ENCODE measurements at places on chromosomes 7 and 10.

DNA sequence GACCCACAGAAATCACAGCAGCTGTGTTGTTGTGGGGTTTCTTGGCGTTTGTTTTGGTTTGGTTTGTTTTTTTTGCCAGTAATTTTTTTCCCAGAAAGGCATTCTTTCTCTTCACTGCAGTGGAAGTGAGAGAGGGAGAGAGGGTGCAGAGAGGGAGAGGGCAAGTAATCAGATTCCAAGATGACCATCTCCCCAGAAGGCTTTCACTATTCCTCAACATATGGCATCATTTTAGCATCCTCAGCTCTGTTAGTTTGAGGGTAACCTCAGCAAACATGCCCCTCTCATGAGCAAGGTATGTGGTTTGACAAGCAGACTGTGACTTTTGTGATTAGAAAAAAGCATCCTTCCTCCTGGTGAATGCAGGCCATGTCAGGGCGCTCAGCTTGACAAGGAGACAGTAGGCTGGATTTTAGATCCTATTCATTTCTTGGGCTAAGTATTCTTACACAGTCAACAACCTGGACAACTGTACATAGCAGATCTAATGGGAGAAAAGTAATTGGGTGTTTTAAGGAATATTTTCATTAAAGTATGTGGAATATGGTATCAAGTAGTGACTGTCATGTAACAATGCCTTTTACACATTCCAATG is 86.3 kb upstream of the PIK3CG start:
- DNase-seq, result peak; percentile 21

- DNase-seq, result no peak
Measured at GRCh38 chr7:1818575-1819258, 148.6 kb downstream of the ELFN1 start.

DNA sequence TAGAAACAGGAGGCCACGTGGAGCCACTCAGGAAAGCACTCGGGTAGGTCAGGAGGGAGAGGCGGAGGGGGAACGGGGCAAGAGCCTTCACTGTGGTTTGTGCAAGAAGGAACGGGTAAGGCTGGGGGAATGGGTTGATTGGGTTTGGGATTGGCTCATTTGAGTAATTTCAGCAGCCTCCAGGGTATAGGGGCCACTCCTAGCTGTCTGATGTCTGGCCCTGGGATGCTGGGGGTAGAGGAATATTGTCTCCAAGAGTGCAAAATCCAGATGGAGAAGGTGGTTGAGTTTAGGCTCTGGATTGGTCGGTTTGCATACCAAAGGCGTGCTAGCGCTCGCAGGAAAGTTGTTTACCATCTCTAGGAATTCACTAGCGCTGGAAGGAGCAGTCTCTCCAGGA is 47.2 kb downstream of the MYL10 start:
- no peak for DNase-seq

GRCh38 chr7:46603296-46603752 is 682.3 kb upstream of the IGFBP3 start:
- DNase-seq, result no peak

GRCh38 chr7:43758822-43759683 is 573 bp downstream of the BLVRA start:
- DNase-seq, result no peak

GRCh38 chr10:104099269-104099668 is 13.6 kb upstream of the COL17A1 start:
- no peak for DNase-seq

DNA sequence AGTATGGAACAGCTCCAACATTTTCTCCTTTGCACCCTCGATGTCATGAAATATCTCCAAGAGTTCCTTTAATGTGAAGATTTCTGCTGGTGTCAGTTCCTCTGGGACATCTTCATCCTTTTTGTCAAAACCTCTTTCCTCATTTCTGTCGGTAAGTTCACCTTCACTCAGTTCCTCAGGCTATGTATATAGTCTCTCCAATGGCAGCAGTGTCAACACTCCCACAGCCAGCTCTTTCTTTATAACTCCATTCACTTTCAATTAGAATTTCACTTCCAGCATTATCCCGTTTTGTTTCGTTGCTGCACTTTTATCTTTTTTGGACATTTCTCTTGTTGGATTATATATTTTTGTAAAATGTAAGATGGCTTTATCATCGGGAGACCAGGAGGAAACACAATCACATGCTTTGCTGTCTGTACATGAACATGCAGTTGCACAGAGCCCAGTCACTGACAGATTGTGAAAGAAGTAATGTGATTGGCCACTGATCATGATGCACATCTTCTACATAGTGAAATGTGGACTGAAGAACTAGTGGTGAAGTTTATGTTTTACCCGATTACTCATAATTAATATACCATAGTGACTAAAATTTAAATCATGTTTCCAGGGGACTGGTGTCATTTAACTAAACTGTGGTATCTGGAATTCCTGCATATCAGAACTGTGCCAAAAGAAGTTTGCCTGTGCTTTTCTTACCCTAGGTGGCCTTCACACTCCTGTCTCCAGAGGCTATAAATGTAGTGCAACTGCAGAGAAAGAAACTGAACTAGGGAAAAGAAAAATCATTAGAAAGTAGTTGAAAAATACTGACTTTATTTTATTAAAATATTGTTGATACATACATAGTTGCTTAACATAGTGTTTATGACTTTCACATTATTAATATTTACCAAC is 289.6 kb downstream of the PPP1R3A start:
- no peak for DNase-seq

DNA sequence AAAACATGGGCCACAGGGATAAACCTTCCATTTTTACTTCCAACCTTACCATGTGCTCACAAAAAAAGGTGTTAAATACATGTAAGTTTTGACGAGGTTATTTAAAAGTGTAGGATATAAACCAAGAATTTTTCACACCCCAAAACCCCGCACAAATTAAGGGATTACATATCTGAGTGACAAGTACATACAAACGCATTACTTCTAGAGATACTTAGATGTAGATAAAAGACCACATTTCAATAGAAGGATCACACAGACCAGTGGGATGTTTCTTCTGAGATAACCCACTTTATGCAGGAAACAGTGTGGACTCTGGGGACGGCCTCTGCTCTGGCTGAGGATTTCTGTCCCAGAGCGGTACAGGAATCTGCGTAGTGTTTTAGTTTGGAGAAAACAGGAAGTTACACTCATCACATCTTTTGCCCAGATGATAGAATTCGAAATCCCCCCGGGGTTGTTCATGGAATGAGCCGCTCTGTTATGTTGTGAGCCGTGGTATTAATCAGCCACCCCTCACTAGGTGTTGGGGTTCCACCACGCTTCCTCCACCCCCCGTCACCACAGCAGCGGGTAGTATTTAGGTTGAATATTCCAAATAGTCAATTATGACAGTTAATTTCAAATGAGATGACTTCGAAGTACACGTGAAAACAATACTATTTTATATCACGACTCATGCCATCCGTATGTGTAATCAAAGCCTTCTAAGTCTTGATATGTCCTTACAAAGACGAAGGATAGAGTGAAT is 1.3 kb upstream of the CUL1 start:
- DNase-seq, result no peak

GRCh38 chr10:17236468-17237148 is 8.6 kb downstream of the VIM start:
- no peak for DNase-seq

DNA sequence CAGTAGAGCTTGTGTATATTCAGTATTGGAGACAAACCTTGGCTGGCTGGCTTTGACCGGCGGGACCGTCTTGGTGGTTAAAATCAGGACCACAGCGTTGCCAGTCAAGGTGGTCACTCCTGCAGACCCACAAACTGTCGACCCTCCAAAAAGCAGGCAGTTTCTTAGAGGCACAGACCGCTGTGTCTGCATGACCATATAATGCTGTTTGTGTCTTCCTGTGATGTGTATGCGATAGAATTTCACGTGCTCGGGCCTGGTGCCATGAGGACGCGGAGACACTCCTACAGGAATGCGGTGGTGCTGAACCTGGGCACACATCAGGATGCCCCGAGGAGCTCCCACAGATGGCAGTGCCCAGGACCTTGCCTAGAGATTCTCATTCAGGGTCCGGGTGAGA is 34.8 kb downstream of the BNIP3 start:
- DNase-seq, result no peak

DNA sequence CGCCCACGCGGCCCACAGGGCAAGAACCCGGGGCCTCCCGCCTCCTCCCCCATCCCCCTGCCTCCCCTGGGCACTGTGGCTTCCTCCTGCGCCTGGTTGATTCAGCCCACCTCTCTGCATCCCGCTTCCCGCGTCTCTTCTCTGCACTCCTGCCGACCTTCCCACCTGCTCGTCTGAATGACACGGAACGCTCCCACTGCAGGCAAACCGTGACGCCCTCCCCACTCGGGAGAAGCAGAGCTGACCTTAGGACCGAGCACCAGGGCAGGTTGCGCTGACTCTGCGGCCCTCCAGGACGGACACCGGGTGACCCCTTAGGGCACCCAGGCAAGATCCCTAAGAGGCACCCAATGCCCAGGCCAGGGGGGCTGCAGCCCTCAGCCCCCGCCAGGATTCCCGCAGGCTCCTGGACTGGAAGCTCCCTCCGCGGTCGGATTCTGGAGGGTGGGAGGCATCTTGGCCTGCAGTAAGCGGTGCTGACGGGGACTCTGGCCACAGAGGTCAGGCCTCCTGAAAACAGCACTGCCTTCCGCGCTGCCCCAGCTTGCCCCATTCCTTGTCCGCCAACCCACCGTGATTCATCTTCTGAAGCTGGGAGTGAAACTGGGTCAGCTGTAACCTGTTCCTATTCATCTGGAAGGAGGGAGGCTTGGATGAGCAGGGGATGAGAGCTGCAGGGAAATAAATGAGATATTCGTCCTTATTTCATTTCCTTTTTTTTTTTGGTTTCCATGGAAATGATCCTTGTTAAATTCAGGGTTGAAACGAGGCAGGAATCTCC is 990 bp downstream of the CALML3 start:
- DNase-seq, result no peak

GRCh38 chr10:36220151-36220550 is 578.1 kb upstream of the FZD8 start:
- DNase-seq, result no peak

DNA sequence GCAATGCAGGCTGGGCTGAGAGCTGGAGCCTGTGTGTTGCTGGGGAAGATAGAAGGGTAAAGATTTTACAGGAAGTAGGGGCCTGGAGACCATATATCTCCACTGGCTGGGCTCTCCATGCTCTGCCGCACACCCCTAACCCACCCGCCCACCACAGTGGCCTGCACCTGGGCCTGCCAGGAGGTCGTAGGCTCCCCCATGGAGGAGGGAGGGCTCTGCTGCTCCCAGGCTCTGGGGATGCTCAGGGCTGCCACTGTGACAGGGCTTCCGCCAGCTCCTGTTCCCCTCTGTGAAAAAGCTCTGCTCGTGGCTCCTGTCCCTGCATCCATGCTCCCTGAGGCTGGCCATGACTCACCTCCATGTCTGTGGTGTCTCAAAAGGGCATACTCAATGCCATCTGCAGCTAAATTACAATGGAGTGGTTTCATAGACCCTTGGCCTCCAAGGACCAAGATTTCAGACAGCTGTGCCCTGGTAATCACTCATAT is 106.0 kb downstream of the CXCL12 start:
- DNase-seq, result no peak

DNA sequence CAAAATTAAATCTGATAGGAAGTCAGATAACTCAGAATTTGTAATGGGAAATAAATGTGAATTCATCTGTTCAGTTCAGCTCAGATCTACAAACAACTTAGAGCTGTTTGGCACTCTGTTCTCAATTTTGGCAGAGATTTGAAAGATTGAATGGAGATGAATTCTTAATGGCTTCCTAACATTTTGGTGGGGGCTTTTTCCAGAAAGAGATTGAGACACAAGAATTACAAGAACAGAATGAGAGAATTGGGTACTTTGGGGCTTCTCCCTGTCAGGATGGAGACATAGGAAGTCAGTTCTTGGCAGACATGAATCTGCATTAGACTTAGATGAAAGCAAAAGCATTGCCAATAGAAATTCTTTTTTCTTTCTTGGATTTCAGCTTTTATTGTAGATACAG is 39.0 kb upstream of the PTPRZ1 start:
- no peak for DNase-seq

DNA sequence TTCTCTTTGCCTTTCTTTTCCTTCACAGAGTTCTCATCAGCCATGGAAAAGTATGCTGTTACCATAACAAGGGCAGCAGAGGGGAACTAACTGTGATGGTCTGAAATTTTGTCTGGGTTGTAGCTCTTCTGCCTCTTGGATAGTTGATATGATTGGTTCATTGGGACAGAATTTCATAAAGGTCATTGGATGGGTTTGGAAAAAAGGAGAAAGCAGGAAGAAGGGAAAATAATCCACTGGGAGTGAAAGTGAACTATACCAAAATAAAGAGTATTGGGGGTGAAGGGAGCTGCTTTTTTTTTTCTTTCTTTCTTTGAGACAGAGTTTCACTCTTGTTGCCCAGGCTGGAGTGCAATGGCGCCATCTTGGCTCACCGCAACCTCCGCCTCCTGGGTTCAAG is 5.8 kb downstream of the EIF4EBP2 start:
- DNase-seq, result no peak

DNA sequence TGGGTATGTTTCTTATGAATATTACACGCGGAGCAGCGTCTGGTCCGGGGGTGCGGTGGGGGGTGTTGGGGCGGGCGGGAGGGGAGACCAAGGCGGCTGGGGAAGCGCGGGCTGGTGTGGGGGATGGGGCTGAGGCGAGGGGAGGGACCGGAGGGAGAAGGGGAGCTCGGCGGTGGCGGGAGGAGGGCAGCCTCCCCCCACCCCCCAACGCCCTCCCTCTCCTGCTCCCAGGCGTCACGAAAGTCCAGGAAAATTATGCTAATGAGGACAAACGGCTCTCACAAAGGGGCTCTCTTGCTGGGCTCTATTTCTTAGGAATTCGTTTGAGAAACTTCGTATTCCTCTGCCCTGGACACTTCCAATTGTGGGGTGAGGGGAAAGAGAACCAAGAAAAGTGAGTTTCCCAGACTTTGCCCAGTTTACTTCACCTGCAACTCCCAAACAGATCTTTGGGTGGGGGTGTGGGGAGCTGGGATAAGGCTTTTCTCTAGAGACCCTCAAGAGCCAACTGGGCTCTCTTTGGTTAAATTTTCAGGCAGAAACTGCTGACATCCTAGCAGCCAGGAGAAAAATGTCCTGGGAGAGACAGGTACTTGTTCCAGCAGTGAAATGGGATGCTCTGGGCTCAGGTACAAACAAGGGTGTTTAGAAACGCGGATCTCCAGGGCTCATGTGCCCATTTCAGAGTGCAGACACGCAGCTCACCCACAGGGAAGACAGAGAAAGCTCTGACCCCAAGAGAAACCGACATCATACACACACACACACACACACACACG is 11.7 kb upstream of the HOXA2 start:
- DNase-seq, result no peak

- DNase-seq, result no peak
Measured at GRCh38 chr7:51121931-51122425, 194.6 kb downstream of the COBL start.

GRCh38 chr10:84114088-84114667 is 25.1 kb upstream of the GHITM start:
- DNase-seq, result no peak

- DNase-seq, result no peak
Measured at GRCh38 chr10:13775786-13776775, 189.3 kb downstream of the PRPF18 start.

DNA sequence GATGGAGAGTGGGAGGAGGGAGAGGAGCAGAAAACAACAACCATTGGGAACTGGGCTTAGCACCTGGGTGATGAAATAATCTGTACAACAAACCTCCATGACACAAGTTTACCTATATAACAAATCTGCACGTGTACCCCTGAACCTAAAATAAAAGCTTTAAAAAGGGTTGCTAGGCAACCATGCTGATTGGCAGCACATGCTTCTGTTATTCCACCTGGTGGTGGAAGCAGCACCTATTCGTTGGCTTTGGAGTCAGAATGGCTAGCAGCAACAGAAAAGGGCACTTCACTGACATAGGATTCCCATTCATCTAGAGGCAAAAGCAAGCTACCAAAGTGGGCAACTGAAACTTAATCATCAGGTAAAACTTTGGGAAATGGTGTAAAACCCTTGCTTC is 57.1 kb downstream of the RELN start:
- DNase-seq, result no peak
